ENCODE measurements at places on chromosomes 16 and 17. TPM values are rescaled to one million over a fixed set of nuclear protein-coding genes. Genes with fewer than 3 reads are reported as not detected.

DNA sequence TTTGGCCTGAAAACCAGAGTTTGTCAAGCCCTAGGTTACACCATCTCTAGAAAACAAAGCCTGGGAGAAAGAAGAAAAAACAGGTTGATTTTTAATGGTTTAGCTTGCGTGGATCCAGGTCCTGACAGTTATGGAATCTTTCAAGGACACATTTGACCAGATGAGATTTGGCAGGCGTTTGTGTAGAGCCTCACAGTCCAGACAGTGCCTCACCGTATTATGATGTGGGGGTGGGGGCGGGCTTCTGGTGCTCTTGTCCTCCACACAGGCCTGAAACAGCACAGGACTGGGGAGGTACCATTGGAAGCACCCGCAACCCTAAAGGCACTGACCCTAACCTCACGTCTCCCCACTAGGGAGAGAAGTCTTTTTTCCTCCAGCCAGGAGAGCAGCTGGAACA lies 19.6 kb downstream of the MVP start:
- H3K4me3 ChIP-seq, result no peak overlapping the region
- no peaks in the 10 kb centered on the region for H3K4me1 ChIP-seq
- H3K36me3 ChIP-seq, result no peaks in the 10 kb centered on the region
- DNase-seq, result no peak
- H3K27me3 ChIP-seq, result no peaks in the 10 kb centered on the region

DNA sequence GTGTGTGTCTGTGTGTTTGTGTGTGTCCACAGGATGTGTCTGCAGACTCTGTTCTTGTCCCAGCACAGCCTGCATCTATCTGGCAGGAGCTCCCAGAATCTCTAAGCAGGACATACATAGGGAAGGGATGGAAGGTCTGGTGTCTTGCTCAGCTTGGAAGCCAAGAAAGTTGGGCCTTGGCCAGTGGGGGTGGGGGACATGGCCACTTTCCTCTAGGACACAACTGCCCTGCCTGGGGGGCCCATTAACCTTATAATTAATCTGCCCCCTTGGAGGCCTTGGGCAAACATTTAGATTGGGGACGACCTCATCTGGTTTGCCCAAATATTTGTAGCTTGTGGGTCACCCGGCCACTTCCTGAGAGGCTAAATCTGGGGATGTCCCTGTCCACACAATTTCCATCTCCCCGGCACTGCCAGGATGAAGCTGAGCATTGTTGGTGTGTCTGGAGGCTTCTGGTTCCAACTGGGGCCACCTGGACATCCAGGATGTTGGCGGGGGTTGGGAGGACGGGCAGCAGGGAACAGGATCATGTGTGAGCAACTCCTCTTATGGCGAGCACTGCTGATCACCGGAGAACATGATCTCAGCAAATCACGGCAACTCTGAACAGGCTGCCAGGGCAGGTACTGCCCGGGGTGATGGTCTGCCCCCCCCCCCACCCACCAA lies 17.2 kb upstream of the FOXF1 start:
- H3K27me3 ChIP-seq, result peaks cover 20% of the 10 kb centered on the region
- no peaks in the 10 kb centered on the region for H3K4me1 ChIP-seq
- H3K27ac ChIP-seq, result no peak overlapping the region
- no peak for DNase-seq
- no peaks in the 10 kb centered on the region for H3K36me3 ChIP-seq

DNA sequence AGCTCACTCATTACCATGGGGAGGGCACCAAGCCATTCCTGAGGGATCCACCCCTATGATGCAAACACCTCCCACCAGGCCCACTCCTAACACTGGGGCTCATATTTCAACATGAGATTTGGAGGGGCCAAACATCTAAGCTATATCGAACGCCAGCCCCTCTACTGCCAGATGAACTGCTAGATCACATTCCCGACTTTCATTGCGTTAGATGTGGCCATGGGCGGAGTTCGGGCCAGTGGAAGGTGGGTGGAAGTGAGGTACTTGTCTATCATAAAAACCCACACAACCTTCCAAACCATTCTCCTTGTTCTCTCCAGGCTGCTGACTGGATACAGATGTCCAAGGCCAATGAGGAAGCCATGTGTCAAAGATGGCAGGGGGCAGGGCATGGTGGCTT lies 27.0 kb upstream of the ANKRD40CL start:
- H3K27me3 ChIP-seq, result no peaks in the 10 kb centered on the region
- DNase-seq, result no peak
- no peaks in the 10 kb centered on the region for H3K36me3 ChIP-seq
- no peak overlapping the region for H3K27ac ChIP-seq

KCNG4 gene
- not detected for total RNA-seq

CSH2 gene
- not detected for total RNA-seq

- no peaks in the 10 kb centered on the region for H3K27me3 ChIP-seq
- H3K27ac ChIP-seq, result no peak overlapping the region
- no peak for DNase-seq
- no peaks in the 10 kb centered on the region for H3K4me1 ChIP-seq
Measured at GRCh38 chr16:26969589-26970231, 97.0 kb upstream of the C16orf82 start.
